ENCODE measurements at places on chromosomes 6 and 20. TPM values are rescaled to one million over a fixed set of nuclear protein-coding genes. Genes with fewer than 3 reads are reported as not detected.

- no peak for DNase-seq
Measured at GRCh38 chr6:85157311-85157710, 292.6 kb upstream of the NT5E start.

- DNase-seq = no peak
Measured at GRCh38 chr20:63538204-63539091, 1.3 kb upstream of the PTK6 start.

- DNase-seq = peak; percentile 81
Measured at GRCh38 chr6:134774201-134774638, 175.7 kb downstream of the ALDH8A1 start.

DNA sequence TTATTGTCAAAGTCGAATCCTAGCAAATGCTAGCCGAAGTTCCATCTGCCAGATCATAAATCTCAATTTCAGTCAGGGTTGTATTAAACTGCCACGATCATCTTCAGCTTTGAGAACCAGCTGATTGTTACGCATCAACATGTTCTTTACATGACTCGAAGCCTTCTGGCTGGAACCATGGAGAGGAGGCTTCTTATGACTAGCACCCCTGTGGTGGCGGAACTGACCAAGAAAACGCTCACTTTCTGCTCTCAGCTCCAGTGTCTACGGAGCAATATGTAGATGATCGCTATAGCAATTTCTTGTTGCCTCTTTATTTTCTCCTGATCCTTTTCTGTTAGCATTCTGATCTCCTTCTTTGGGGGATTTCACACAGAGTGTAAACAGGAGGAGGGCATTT is 479.4 kb upstream of the SLC35B3 start:
- DNase-seq = no peak

- DNase-seq = no peak
Measured at GRCh38 chr6:145893586-145893985, 70.6 kb downstream of the SHPRH start.

DNA sequence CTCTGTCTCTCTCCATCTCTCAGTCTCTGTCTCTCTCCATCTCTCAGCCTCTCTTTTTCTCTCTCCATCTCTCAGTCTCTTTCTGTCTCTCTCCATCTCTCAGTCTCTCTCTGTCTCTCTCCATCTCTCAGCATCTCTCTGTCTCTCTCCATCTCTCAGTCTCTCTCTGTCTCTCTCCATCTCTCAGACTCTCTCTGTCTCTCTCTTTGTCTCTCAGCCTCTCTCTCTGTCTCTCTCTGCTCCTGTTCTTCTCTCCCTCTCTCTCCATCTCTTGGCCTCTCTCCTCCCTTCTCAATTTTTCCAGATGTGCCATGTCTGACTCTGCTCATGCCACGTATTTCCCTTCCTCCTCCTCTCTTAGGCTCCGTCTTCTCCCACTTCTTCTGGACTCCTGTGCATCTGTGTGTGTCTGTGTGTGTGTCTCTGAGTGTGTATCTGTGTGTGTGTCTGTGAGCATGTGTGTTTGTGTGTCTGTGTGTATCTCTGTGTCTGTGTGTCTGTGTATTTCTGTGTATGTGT is 72.7 kb downstream of the SRC start:
- no peak for DNase-seq

DNA sequence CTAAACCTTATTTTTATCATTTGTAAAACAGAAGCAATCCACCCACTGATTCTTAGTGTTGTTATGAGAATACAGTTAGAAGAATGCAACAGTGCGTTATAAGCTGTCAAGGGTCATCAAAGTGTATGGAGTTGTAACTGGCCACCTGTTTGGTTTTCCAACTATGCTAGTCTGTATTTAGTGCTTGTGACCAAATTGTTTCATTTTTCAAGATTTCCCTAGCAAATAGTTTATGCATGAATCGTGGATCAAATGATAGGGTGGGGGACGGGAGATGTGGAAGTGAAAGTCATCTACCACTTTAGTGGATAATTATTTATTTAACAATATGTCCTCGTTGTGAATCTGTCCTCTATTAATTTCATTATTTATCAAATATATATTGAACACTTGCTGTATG is 175.4 kb upstream of the HDDC2 start:
- DNase-seq = no peak

- DNase-seq = peak; percentile 35
Measured at GRCh38 chr20:44083220-44083933, 103.6 kb downstream of the JPH2 start.

DNA sequence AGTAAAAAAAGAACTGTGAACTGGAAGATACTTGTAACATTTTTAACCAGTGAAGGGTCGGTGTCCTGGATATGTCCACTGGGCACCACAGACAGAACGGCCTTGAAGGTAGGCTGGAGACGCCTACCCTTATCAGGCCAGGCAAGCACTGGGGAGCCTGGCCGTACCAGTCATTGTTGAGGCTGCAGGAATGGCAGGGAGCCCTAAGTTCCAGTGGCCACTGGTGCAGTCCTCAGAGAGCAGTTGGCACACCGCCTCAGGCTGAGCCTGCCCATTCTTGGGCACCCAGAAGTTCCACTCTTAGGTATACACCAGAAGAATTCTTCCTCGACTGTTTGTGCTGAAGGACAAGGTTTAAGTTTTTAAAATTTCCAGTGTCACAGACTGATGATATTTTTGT is 20.5 kb downstream of the DNAJC5 start:
- DNase-seq = no peak

The RRP36 gene
- total RNA-seq = 61.0 TPM

The NOX3 gene
- not detected for total RNA-seq

The MATN4 gene
- 0.24 TPM for total RNA-seq

The ANKRD66 gene
- total RNA-seq = not detected
